ENCODE measurements at places on chromosomes 11 and 22.
A peak's percentile ranks its signal among the peaks of the same experiment; 100 is the strongest.

GRCh38 chr11:31069447-31070205 is 299.9 kb downstream of the DCDC1 start:
- no peak for DNase-seq

- no peak for DNase-seq
Measured at GRCh38 chr11:126701520-126701897, 299.1 kb downstream of the KIRREL3 start.

DNA sequence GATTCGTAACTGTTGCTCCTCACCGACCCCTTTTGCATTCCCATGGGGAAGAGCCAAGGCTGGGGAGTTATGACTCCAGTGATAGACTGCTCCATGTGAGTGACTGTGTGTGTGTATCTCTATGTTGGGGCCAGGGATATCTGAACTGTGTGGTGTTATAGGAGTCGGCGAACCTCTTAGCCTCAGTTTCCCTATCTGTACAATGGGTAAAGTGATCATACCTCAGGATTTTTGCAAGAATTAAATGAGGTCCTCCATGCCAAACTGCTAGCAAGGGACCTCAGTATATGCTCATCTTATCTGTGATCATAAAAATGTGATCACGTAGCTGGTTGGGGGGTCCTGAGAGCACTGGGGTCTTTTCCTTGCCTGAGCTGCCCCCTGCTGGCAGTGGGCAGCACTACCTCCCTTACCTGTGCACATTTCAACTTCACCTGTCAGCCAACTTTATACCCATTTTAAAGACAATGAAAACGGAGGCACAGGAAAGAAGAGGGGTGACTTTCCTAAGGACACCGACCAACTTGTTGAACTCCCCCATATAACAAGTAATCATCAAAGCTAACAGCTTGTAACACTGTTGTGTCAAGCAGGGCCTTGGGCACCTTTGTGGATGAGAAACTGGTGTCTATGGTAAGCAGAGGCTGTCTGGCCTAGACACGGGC is 1.4 kb upstream of the DPP3 start:
- DNase-seq = peak; percentile 71

- DNase-seq = no peak
Measured at GRCh38 chr11:83437939-83438338, 151.8 kb upstream of the CCDC90B start.

GRCh38 chr11:92050305-92050704 is 174.3 kb upstream of the FAT3 start:
- no peak for DNase-seq

DNA sequence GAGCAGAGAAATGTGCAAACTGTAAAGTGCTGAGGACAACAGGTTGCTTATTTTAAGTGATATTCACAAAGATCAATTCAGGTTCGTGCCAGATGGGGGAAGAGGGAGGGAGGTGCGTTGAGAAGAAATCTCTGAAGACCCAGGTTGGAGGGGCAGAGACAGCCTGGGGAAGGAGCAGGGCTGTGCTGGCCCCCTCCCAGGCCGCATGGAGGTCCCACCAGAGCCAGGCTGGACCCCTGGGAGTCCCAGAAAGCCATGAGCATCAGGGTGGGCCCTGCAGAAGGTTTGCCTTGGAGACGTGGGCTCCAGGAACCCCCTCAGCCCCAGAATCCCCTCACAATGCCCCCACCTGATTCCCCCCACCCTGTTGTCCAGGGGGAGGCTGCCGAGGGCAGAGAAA is 47.4 kb downstream of the IGLL1 start:
- no peak for DNase-seq

DNA sequence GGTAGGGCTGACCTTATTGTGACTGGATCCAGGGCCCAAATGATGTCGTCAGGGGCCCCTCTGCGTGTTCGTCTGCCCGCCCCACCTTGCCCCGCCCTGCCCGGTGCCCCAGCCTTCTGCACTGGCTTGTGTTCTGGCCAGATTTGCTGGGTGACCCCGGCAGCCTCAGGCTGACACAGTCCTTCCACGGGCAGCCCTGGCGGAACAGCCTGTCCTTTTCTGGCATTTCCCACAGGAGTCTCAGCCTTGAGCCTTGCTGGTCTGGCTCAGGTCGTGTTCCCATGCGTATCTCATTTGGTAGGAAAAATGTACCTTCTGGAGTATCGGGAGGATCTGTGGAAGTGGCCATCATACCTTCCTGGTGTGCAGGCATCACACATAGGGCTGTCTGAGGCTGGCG is 31.0 kb downstream of the IGHMBP2 start:
- no peak for DNase-seq

GRCh38 chr11:19713196-19714021 is 772 bp downstream of the NAV2 start:
- peak; percentile 52 for DNase-seq

- no peak for DNase-seq
Measured at GRCh38 chr11:74717221-74717969, 13.8 kb downstream of the CHRDL2 start.

- DNase-seq = no peak
Measured at GRCh38 chr22:44427611-44428470, 70.2 kb downstream of the RTL6 start.

DNA sequence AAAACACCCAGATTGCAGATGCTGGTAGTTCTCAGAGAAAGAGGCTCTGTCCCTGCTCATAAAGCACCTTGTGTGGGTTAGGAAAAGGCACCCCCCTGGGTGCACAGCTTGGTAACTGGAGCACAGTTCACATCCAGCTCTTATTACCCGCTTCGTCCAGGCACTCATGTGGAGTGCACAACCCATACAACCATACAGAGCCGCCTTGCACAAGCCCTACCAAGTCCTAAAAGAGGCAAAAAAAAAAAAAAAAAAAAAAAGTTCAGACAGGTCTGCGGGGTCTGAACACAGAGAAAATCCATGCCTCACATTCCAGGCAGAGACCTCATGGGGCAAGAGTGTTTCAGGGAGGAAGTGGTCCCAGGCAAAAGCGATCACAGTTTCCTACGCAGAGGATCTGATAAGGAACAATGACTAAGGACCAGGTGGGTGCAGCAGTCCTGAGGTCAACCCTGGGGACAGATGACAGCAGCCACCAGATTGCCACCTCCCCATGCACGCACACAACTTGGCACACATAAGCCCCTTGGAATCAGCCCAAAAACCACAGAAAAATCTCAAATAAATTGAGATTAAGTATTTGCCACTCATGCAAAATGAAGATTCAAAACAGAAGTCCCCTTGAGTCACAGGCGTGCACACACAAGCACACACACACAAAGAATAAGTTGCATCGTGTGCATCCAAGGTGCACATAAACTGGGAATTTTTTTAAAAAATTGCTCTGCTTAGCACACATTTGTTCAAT is 12.3 kb downstream of the MB start:
- DNase-seq = no peak

GRCh38 chr22:31346255-31346732 is at the start of gene PATZ1:
PATZ1 (minus strand) TSS chr22:31346346; CDS start chr22:31345602, 744 bp downstream.
- peak; percentile 77 for DNase-seq

DNA sequence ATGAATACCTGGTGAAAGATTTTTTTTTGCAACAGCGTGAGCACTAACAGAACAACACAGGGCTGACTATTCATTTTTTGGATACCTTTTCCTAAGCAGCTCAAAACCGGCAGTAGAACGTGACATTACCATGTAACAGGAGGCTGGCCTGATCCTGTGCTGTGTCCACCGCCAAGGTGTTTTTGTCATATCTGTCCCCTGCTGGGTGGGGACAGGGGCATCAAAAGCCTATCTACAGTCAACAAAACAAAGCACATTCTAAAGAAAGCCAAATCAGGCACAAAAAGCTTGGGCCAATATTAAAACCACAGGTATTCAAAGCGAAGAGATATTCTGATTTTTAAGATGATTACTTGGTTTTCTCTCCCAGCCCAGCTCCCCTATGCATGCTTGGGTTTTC is 151.2 kb downstream of the LRRC4C start:
- no peak for DNase-seq

DNA sequence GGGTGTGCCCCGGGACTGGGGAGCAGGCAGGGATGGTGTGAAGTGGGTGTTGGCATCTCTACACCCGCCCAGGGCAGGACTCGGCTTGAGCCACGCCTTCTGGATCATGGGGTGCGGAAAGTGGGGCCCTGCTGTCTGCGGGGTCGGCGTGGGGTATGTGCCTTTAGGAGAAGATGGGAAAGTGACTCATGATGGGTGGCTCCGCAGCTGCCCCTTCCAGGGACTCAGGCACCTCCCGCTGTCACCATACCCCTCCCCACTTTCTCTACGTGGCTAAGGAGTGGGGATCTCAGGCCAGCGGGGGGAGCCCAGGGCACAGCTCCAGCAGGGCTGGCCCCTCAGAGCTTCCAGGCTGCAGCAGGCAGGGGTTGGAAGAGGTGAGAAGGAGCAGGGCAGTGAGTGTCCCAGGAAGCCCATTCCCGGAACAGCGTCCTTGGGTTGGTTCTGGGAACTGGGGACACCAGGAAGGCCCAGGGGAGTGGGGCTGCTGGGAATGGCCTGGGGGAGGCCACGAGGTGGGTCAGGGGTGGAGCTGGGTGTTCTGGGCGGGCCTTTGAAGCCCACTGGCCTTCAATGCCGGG is 102.9 kb upstream of the FGF3 start:
- no peak for DNase-seq
